ENCODE measurements at places on chromosomes 1 and 21. TPM values are rescaled to one million over a fixed set of nuclear protein-coding genes. Genes with fewer than 3 reads are reported as not detected.
A peak's percentile ranks its signal among the peaks of the same experiment; 100 is the strongest.

DNA sequence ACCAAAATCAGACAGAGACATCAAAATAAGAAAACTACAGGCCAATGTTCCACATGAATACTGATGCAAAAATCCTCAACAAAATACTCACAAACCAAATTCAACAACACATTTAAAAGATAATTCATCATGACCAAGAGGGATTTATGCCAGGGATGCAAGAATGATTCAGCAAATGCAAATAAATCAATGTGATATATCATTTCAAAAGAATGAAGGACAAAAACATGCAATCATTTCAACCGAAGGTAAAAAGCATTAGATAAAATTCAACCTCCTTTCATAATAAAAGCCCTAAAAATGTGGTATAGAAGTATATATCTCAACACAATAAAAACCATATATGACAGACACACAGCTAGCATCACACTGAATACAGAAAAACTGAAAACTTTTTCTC lies 81.5 kb upstream of the LYPLAL1 start:
- DNase-seq = no peak

GRCh38 chr1:229047161-229047839 lies 223.6 kb upstream of the RAB4A start:
- DNase-seq = no peak

DNA sequence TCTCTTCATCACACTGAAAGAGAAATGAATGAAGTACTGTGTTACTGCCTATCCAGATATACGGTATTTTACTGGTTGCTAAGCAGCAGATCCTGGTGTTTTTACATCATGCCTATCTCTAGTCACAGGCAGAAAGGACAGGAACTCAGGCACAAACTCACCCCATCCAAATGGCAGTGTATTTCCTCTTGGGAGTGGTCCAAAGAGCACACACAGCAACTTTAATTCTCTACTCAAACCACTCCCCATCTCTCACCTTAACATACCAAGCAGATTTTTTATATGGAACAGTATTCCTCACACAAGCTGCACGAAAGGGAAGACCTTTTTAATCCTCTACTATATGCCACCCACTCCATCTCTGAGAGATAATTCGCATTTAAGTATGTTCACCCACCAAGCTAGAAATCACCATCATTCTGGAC lies 27.3 kb downstream of the EIF4G3 start:
- peak; percentile 17 for DNase-seq

GRCh38 chr1:59238993-59239392 lies 57.9 kb upstream of the FGGY start:
- no peak for DNase-seq

DNA sequence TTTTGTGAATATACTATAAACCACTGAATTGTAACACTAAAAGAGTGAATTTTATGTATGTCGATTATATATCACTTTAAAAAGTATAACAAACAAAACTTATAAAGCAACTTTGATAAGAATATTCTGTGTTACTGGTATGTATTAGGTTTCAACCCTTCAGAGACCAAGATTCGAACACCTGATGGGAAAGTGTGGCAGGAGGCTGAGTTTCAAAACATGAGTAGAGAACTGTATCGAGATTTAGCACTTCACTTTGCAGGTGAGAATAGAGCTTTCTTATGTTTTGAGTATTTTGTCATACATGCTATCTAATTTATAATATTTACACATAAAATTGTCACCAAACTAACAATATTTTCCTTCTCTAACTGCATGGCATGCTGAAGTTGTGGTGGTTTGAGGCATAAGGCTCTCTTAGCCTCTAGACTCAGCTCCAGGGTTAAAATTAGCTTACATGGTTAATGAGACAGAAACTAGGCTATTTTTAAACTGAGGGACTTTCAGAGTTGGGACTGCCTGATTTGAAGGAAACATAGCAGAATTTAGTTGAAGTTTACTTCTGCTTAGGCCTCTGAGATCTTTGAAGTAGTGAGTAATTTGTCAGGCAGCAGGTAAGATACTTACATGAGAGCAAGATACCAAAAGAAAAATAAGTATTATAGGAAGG lies 48.6 kb downstream of the CEP350 start:
- no peak for DNase-seq

- DNase-seq = no peak
Measured at GRCh38 chr21:27817074-27817473, 850.2 kb upstream of the ADAMTS5 start.

DNA sequence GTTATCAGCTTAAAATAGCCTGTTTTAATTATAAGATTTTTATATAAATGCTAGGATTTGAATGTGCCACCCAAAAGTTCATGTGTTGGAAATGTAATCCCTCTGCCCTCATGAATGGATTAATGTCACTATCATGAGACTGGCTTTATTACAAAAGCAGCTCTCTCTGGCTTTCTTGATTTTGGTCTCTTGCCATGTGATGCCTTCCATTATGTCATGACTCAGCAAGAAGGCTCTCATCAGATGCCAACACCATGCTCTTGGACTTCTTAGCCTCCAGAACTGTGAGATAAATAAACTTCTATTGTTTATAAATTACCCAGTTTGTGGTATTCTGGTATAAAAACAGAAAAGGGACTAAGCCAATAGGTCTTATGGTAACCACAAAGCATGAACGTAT lies 6.9 kb upstream of the PRSS38 start:
- DNase-seq = no peak

DNA sequence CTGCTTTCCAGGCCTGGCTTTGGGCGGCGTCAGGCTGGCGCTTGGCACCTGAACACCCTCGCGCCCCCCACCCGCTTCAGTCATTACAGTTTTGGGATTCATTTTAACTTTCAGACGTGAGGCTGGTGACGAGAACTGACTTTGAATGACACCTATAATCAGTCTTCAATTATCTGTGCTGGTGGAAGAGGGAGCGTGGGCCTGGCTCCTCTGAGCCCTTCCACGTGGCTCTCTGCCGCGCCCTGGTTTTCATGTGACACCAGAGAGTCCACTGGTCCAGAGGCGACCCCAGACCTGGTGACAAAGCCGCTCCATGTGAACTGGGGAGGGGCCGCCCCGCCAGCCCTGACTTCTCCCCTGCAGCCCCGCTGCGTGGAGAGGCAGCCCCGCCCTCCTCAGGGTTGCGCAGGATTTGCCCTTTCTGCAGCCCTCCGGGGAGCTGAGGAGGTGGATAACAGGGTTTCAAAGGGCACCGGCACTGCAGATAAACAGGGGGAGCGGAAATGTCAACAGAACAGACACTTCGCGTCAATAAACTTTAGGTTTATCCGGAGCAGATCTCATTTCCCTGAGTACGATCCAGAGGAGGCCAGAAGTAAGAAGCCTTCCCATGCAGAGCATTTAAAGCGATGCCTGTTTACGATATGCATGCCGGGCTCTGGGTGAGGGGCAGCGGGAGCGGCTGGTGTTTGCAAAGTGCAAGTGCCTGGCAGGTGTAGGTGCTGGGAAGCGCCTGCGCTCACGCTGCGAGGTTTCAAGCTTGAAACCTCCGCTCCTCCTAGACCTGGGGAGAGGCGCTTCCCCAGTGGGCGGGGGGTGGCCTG lies 56.4 kb downstream of the AJAP1 start:
- peak; percentile 65 for DNase-seq

DNA sequence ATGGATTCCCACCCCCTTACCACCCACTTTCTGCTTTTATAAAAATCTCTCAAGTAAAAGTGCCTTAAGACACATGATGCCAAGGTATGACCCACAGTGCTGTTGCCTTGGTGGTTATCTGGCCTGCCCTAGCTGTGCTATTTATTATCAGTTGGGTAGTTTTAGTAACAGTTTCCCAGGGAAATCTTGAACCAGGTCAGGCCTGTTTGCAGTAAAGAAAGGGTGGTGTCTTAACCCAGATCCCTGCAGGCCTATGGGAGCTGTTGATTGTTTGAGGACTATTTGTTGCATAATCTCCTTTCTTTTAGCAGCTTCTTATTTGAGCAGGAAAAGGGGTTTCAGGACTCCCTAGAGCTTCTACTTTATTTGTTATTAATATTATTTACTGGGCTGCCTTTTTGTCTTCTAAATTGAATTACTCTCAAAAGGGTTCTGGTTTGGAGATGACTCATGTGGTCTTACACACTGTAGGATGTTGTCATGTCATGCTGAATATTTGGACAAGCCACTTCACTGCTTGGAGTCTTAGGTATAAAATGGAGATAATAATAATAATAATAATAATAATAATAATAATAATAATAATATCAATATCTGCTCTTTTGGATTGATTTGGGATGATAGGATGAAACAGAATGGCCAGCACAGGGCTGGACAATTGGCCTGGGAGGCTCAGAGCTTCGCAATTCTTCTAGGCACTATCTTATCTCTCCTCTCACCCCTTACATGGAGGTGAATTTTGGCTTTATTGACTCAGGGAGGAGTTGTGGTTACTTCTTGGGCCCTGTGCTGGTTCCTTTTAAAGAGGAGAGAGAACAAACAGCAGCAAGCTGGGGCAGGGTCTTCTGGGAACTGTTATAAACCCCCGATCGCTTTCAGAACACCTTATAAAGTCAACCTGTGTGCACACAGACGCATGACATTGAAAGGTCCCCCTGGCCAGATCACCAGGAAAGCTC lies 252.1 kb downstream of the PRDM2 start:
- no peak for DNase-seq

Gene DCST2
- polyA plus RNA-seq = 2.8 TPM

GRCh38 chr1:155324717-155325602 lies 4.3 kb downstream of the RUSC1 start:
- no peak for DNase-seq

GRCh38 chr1:228015276-228016180 lies 8.7 kb downstream of the WNT3A start:
- no peak for DNase-seq

- DNase-seq = no peak
Measured at GRCh38 chr1:185895208-185895900, 161.2 kb downstream of the HMCN1 start.

DNA sequence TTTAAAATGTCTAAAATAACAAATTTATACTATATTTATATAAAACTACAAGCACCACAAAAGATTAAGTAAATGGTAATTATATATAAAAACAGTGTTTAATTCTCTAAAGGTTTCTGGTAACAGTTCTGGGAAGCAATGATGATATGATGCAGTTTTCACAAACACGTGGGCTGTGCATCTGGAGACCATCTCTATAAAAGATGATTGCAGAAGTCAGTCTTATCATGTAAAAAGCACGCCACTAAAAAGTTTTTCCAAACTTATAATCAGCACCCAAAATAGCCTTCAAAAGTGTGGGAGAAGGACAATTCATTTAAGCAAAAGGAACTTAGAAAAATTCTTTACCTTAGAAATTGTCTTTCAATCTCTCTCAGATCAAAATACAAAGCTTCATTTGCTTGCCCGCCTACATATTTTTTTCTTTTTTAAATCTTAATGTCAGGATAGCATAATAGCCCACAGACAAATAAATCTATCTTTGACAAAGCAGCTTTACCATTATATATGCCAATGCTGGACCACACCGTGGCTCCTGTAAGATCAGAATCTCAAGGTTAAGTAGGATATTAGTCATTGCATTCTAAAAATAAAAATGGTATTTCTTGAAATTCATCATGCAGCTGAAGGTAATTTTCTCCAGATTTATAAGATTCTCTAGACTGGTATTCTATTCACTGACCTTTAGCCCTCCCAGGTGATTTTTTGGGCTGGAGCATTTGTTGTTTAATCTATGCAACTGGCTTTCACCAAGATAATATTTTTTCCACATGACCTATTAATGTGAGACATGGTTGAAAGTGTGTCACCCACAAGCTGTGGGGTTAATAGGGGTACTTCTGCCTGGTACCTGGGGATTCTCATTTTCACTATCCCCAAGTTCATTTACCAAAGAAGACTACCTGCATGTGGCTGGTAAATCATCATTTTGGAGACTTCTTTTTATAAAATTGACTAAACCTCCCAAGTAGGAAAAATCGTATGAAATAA lies 189.6 kb upstream of the ST6GALNAC5 start:
- no peak for DNase-seq

GRCh38 chr1:6519491-6519934 lies 28.0 kb upstream of the PLEKHG5 start:
- no peak for DNase-seq

DNA sequence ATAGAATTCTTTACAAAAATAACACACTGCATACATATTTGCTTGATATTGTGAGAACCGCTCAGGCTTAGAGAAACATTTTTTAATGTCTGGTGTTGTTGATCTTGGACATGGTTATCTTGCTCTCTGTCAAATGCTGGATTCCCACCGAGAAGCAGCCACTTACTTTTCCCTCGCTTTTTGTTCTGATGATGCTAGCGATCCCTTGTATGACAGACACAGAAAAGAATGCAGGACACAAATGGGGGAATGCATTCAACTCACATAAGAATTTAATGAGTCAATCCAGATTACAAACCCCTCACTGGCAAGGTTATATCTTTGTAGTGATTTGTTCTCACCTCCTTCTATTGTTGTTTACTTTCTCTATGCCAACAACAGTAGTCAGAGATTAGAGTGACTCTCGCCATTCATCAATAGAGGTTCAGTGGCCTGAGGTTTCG lies 76.8 kb upstream of the AKT3 start:
- no peak for DNase-seq

- no peak for DNase-seq
Measured at GRCh38 chr1:93699049-93699384, 17.4 kb upstream of the BCAR3 start.

- no peak for DNase-seq
Measured at GRCh38 chr1:204344665-204345355, 14.9 kb downstream of the PLEKHA6 start.

GRCh38 chr1:165481820-165482532 lies 37.0 kb upstream of the RXRG start:
- no peak for DNase-seq

DNA sequence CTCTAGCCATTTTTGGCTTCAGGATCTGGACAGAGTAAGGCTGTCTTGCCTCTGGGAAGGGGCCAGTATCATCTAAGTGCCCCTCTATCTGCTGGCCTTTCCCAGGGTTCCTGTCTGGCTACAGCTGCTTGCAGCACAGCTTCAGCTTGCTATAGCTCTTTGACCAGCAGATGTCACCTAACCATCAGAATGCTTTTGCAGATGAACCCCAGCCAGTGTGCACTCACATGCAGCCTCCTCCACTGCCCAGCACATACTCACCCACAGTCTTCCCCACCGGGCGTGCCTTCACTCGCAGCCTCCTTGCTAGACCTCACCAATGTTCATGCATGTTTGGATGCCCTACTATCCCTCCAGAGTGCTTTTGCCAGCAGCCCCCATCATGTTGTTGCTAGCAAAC lies 769.0 kb downstream of the BRINP3 start:
- no peak for DNase-seq

DNA sequence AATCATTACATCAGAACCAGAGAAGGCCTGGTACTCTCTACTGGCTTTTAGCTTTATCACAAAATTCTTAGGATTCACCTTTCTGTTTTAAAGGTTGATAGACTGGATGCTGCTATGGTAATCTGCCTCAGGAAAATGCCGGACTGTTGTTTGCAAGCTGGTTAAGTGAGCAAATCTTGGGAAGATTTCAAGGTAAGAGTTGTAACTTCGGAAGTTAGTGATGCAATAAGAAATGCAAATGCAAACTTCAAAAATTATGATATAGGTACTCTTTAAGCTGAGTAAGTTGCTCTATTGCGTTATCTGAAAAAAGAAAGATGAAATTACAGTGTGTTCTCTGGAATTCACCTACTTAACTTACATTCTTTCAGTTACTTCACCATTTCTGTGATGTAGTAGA lies 4.4 kb upstream of the SLC16A1 start:
- no peak for DNase-seq

Gene COL6A1
- polyA plus RNA-seq = 246 TPM

Gene LCE3D
- not detected for polyA plus RNA-seq

GRCh38 chr21:42565886-42566523 lies 52.4 kb downstream of the SLC37A1 start:
- no peak for DNase-seq

Gene CYP4B1
- 3.9 TPM for polyA plus RNA-seq

GRCh38 chr1:59645893-59646292 lies 168.9 kb upstream of the HOOK1 start:
- no peak for DNase-seq
